MCF 10A (cell line): ENCODE measurements at places on chromosomes 1 and 21.

DNA sequence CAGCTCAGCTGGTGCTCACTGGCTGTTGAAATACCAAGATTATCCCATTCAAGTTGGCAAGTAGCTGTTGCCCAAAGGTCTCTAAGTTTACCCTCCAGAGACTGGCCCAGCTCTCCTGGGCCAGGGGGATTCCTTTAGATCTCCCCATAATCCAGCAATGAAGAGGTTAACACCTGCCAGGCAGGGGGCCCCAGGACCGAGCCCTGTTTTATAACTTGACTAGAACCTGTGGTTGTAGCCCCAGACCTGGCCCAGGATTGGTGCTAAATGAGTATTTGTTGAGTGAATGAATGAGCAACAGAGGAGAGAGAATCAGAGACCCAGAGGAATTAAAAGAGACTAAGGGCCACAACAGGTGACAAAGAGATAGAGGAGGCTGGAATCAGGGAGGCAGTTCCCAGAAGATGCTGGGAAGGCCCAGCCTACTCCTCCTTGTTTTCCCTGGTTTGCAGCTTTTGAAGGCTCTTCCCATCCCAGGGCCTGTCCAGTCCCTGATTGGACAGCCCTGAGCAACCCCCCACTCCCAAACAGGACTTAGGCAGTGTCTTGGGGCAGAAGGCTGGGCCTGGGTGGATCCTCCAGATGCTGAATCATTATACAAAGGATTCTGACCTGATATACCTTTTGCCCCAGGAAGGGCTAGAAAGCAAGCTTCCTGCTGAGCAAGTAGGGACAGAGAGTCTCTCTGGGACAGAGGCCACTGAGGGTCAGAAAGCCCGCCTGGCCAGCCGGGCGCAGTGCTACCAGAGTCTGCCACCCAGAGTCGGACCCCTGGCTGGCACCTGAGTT, 2.4 kb upstream of the RHBG start:
- no peak for DNase-seq

GRCh38 chr1:107883562-107883961, 81.4 kb downstream of the VAV3 start:
- no peak for DNase-seq

- no peak for DNase-seq
These were observed 61.5 kb downstream of the SIPA1L2 start for GRCh38 chr1:232568331-232568852.

DNA sequence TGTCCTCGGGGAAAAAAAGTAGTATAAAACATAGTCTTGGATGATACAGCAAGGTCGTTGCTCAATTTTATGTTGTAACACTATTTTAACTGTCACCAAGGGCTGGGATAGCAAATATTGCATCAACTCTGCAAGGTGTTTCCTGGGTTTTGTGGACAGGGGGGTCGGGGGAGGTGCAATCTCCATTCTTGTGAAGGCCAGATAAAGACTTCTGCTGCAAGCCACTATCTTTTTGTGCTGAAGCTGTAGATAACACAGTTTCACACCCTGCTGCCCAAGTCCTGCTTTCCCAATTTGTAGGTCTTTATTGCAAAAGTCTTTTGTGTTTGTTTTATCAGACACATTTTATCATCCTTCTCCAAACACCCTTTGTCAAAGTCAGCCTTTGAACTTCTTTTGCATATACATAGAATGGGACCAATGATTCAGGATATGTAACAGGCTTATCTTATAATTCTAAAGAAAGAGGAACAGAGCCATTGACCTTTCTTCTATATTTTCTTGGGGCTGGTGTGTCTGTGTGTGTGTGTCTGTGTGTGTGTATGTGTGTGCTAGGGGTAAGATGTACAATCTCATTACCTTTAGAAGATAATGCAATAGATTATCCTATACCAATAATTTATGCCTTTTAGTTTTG, 140.6 kb downstream of the RUNX1 start:
- peak; percentile 74 for DNase-seq

GRCh38 chr1:35288761-35289160, 20.3 kb downstream of the ZMYM4 start:
- DNase-seq: no peak

GRCh38 chr1:243620096-243620495, 229.9 kb downstream of the AKT3 start:
- no peak for DNase-seq
